LNCaP clone FGC (cell line): ENCODE measurements at places on chromosomes 12 and 14.

DNA sequence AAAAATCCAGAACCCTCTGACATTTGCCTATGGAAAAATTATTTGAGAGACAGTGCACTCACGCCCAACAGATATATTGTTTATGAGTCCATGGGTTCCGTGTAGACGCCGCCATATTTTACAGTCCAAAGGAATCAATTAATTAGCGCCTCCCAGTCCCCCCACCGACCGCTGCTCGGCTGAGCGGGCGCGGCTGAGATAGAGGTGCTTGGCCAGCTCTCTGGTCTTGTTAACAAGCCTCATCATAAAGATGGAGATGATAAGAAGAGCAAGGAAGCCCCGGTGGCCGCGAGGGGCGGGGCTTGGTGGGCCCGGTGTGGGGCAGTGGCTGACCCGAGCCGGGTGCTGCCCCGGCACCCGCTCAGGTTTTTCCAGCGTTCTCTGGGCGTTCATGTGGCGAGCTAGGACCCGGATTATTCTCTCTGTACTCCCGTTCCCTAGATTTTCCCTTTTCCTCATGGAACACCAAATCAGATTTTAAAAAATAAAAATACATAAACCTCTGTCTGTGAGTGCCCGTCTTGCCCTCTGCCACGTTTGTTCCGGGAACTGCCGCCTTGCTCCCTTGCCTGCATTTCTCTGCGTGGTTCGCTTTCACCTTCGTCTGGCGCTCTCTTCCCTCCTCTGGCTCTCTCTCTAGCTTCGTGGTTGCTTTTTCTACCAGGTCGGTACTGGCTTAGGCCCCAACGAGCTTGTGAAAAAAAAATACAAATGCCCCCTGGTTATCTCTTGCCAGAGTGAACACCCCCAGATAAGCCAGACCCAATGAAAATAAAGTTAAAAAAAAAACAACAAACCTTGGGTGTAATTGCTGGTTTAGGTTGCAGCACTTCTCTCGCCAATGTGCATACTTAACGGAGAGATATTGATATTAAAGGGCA is 9.0 kb downstream of the HOXC12 start:
- no peak for DNase-seq

DNA sequence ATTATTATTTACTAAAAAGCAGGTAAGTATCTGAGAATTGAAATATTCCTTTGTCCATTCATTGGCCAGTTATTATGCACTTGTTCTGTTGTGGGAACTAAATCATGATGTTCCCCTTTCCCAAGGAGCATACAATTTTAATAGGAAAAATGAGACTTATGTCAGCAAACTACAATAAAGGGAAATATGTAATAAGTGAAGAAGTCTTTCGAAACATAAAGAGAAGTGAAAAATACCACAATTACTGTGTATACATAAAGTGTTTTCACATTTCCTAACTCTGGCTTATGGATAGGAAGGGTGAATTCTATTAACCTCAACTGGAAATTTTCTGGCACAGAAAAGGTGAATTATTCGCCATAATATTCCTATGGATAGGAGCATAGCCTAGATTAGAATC is 78.4 kb upstream of the DNM1L start:
- no peak for DNase-seq

- DNase-seq, result no peak
Observed at GRCh38 chr12:88566430-88566829, 13.8 kb downstream of the KITLG start.

DNA sequence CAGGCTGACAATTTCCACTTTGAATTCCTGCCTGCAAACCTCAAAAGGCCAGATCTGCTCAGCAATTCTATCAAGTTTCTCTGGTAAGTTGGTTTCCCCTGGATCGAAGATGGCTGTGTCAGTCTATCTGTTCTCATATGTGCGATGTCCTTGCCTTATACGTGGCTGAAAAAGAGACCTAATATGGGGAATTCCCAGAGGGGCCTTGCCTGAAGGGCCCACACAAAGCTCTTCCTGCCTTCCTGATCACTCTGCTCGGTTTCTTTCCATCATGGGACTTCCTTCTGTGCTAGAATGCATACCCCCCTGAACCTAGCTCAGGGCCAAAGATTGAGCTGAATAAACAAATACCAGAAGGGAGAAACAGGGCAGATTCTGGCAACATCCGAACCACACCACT is 13.2 kb downstream of the TCL1B start:
- DNase-seq, result no peak

- no peak for DNase-seq
Observed at GRCh38 chr12:57836442-57837375, 9.8 kb downstream of the CTDSP2 start.

GRCh38 chr12:119936705-119937311 is 52.2 kb upstream of the BICDL1 start:
- DNase-seq, result no peak

DNA sequence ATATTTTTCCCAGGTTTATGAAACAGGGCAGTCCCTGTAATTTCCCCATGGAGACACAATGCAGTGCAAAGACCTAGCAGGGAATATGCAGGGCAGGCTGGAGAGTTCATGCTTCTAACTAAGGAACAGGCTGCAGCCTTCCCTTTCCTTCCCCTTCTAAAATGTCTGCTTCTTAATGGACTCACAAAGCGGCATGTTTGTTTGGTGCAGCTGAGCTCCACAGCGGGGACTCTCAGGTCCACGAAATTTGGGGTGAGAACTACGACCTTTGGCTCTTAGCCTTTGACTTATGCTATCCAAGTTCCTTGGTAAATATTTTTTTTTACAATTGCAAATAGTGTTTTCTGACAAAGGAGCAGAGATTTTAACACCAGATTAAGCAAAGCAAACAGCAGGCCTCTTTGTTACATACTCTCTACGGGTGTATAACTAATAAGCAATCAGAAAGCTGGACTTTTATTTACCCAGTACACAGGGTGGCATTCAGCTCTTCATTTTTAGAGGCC is 323.6 kb downstream of the ZFP36L1 start:
- DNase-seq, result no peak

GRCh38 chr12:68264158-68264855 is 10.9 kb upstream of the IL22 start:
- no peak for DNase-seq

DNA sequence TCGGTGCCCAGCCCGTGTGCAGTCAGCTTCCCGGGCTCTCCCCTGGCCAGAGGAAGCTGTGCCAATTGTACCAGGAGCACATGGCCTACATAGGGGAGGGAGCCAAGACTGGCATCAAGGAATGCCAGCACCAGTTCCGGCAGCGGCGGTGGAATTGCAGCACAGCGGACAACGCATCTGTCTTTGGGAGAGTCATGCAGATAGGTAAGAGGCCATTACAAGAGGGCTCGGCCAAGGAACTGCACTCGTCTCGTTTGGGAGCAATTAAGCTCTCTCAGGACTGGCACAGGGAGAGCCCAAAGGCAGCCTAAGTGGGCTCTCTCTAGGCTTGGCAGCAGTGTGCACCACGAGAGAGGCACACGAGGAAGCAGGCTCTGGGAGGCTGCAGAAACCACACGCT is 3.7 kb downstream of the WNT5B start:
- DNase-seq, result no peak

DNA sequence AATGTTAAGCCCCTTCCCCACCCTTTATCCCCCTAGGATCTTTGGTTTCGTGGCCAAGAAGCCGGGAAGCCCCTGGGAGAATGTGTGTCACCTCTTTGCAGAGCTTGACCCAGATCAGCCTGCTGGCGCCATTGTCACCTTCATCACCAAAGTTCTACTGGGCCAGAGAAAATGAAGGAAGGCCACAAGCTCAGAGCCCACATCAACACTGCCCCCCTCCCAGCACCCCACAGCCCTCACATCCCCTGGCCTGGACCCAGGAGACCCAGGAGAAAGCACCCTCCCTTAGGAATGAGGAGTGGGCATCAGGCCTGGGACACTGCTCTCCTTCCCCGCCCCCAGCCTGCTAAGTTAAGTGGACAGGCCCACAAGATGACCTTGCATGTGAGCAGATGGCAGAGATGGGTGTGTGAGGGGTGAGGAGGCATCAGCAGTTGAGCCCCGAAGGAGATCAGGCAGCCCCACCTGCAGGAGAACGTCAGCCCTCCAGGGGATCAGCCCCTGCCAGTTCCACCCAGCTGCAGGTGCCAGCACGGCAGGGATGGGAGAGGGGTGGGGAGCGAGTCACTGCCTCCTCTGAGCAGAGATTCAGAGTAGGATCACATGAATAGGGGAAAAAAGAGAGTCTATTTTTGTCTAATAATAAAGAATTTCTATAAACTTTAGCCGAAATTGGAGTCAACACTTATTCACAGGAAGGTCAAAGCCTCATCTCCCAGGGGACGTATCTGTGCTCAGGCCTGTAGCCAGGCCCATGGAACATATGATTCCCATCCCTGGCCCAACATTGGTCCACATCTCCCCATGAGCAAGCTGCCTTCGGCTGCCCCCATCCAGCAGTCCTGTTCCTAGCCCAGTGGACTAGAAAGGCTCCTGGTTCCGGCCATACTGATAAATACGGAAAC is 14.1 kb downstream of the TNS2 start:
- no peak for DNase-seq

DNA sequence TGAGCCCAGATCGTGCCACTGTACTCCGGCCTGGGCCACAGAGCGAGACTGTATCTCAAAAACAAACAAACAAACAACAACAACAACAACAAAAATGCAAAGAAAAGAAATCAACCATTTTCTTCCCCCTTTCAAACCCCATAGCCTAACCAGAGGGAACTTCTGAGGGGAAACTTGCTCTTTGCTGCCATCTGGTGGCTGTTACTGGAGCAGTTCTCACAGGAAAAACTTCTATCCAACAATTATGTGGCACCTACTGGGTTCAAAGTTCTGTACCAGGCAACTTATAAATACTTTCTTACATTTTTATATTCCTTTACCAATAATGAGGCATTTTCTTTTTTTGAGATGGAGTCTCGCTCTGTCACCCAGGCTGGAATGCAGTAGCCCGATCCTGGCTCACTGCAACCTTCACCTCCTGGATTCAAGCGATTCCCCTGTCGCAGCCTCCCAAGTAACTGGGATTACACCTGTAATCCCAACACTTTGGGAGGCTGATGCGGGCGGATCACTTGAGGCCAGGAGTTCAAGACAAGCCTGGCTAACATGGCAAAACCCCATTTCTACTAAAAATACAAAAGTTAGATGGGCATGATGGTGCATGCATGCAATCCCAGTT is 50.9 kb upstream of the BICDL1 start:
- DNase-seq, result peak; percentile 17

- peak; percentile 94 for DNase-seq
Observed at GRCh38 chr12:82174936-82175335, 183.3 kb downstream of the CCDC59 start.

- no peak for DNase-seq
Observed at GRCh38 chr14:96889091-96889490, 91.9 kb downstream of the VRK1 start.

- no peak for DNase-seq
Observed at GRCh38 chr12:40248585-40249297, 23.9 kb downstream of the LRRK2 start.

GRCh38 chr12:106140223-106140986 is 1.7 kb upstream of the NUAK1 start:
- DNase-seq, result no peak

DNA sequence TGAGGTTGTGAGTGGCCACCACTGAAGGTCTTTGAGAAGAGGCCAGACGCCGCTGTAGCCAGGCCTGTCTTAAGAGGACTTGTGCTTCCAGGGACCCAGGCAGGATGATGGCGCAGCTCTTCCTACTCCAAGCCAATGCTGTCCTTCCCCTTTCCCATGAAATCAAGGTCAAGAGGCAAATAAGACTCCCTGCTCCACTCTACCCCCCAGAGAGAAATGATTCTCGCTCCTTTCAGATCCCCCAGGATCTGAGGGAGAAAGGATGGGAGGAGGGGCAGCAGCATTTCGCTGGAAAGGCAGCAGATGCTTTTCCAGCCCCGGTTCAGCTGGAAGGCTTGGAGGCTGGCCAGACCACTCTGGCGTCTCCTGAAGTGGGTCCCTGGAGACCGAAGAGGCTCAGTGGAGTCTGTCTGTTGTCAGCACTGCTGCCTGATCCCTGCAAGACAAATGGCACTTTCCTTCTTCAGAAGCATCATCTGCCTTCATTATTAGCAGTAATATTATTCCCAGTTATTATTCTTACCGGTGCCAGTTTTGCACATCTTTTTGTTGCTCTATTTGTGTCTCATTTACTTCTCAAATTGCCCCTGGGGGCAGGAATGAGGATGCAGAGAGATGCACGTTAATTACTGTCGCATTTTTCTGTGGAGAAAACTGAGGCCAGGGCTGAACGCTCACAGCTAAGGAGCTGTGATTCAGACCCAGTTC is 51.4 kb downstream of the C14orf132 start:
- no peak for DNase-seq

GRCh38 chr12:2541631-2542204 is 253.1 kb upstream of the FKBP4 start:
- DNase-seq, result no peak

GRCh38 chr14:54686219-54686870 is 119.4 kb downstream of the SAMD4A start:
- DNase-seq, result no peak

GRCh38 chr14:68145539-68145938 is 326.0 kb downstream of the RAD51B start:
- no peak for DNase-seq

GRCh38 chr14:105890474-105891220 is 364.3 kb downstream of the TMEM121 start:
- no peak for DNase-seq

DNA sequence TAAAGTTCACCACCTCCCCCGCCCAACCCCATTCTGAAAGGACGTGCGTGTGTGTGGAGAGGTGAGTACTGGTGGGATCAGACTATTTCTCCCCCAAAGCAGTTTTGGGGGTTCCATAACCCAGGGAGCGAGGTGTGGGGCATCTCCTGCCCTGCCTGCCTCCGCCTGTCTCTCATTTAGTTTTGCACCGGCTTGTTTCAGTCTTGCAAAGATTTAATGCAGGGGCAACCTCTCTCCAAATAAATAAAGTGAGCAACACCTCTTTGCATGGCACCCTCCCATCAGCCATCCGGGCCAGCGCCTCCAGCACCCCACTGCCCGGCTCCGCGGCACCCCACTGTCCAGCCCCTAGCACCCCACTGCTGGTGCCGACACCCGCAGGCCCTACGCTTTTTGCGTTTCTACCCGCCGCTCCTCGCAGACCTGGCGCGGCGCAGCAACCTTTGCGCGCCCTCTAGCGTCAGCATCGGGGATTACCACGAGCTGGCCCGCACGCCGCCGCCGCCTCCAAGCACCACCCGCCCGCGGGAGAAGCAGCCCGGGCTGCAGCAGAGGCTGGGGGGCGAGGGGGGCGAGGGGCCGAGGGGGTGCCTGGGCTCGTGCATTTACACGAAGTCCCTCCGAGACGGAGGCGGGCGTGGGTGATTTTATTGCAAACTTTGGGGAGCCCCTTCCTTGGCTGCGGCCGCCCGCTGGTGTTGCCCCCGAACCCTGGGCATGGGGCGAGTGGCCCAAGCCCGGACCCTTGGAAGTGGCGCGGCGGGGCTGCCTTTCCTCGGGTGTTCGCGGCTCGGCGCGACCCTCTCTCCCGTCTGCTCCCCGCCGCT is 55.8 kb upstream of the VRK1 start:
- no peak for DNase-seq
